ENCODE measurements at places on chromosomes 7 and 10.

DNA sequence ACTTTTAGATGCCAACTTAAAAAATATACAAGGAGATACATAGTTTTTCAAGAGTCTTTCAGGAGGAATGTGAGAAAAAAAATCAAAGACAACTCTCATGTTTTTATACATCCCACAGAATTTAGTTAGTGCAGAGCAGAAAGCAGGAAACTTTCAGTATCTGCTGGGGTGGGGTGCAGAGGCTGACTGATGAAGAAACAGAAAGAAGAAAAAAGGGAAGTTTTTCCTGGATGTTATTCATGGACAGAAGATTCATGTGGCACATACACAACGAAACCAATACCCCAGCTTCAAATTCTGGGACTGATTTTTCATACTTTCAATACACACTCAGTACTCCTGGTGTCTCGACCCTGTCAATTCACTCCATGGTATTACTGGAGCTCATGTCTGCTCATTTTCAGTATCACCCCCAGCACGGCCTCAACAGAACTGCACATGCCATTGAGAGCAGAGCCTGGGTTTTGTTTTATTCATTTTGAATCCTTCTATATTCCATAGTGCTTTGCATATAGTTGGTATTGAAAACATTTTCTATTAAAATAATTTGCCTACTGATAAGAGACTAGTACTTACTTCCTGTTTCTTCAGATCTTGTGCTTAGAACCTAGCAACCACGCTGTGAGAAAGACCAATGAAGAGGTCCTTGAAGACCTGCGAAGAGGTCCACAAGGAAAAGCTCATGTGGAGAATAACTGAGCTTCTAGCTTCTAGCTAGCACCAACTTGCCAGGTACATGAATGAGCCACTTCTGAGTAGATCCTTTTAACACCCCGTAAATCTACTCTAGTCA is 49.0 kb downstream of the NDUFB2 start:
- DNase-seq = no peak

- no peak for DNase-seq
These were observed 9.4 kb downstream of the NUB1 start for GRCh38 chr7:151351027-151351426.

DNA sequence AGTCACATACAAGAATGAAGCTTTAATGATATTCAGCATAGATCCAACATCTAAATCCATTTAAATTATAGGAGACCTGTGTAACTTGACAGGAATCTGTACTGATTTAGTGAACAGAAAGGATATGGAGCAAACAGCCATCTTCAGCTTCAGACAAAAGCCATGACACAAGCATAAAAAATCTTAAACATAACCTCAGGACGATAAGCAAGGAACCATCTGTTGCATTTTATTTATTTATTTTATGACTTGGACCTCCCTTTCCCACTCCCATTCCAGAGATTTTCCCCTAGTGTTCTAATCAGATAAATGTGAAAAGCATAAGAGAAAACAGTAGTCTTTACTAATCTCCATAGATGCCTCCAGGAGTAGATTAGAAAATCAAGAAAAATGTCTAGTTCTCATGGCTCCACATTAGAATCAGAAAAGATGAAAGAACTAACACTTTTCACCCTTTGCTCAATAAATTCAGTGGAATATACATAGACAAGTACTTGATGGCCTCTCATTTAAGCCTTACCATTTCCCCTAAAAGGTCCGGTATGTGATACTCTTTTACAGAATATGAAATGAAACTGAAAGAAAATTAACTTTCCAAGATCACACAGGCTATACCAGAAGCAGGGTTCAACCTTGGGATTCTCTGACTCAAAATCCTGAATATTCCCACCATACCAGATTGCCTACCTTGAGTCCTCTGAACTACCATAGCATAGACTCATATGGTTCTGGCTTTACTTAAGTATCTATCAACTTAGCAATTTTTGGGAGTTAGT is 15.2 kb downstream of the CACNA2D1 start:
- DNase-seq = no peak

GRCh38 chr7:80140388-80140787 is 5.8 kb downstream of the GNAI1 start:
- DNase-seq = no peak

DNA sequence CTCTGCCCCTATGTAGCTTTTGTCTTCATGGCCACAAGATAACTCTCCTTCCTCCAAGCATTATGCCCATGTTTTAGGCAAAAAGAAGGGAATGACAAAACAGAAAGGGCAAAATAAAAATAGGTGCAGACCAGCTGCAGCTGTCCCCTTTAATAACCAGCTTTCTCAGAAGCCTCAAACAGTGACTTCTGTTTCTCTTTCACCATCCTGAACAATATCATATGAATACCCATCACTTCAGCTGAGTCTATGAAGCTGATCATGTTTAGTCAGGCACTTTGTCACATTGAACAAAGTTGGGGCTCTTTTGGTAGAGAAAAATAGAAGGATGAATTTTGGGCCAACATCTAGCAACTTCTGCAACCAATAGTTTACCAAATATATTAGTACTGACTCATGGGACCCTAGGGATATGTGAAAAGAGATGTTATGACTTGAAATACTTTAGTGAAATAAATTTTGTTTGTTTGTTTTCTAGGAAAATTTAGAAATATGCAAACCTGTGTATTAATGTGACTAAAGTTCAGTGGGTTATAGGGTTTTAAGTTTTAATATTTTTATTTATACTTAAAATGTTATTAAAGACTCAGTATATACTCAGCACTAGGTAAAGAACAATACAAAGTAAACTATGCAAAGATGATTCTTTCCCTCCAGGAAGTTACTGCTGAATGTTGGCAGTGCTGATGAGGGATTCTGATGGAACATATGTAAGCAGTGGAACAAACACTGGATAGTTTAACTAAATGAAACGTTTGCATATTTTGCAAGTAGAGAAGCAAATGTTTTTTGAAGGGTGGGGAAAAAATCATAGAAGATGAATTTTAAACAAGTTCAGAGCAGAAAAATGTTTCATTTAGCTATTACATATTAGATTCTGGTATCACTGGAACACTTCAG is 133.7 kb downstream of the FOXP2 start:
- no peak for DNase-seq

DNA sequence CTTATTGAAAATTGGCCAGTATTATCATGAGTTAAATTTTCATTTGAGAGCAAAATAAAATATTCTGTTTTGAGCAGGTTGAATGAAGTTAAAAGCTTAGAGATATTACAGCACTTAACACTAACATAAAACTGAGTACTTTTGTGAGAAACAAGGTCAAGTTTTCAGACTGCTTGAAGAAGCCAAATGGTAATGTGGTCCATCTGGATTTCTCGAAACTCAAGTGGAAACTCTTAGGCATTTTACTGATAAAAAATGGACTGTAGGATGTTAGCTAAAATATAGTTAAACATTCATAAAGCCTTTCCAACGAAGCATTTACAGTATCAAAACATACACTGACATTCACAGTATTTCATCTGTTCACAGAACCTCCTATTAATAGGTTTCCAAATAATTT is 528.1 kb upstream of the SEMA3D start:
- no peak for DNase-seq

DNA sequence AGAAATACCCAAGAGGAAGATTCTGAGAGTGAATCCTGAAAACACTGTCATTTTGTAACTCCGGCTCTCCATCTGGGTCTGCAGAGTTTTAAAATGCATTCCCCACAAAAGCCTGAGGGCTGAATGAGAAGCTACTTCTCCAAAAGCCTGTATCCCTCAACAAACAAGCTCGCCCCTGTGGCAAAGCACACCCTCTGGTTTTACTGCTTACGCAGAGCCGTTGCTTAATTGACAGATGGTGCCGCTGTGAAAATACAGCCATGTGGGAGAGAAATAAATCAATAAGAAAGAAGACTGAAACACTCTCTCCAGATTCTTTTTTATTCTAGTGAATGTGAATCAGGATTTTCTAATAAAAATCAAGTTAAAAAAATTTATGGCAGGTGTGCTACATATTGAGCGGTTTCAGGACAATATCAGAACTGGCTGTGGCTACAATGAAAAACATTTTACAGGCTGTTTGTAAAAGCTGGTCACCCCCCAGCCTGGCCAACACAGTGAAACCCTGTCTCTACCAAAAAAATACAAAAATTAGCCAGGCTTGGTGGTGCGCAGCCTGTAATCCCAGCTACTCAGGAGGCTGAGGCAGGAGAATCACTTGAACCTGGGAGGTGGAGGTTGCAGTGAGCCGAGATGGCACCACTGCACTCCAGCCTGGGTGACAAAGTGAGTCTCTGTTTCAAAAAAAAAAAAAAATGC is 32.5 kb downstream of the C7orf33 start:
- no peak for DNase-seq

DNA sequence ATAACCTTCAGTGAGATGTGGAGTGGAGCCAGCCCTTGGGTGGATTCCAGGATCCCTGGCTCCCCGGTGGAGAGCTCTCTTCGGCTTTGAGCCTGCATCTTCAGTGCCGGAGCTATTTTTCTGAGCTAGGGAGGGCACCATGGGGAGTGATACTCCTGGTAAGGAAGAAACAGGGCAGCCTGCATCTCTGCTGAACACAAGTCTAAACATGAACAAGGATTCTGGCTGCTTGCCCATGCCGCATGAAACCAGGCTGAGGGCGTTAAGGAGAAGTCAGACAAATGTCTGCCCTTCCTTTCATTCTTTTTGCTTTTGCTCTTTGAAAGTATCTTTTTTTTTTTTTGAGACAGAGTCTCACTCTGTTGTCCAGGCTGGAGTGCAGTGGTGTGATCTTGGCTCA is 60.4 kb downstream of the EVX1 start:
- DNase-seq = no peak

GRCh38 chr10:13206546-13207443 is 27.4 kb downstream of the UCMA start:
- no peak for DNase-seq

DNA sequence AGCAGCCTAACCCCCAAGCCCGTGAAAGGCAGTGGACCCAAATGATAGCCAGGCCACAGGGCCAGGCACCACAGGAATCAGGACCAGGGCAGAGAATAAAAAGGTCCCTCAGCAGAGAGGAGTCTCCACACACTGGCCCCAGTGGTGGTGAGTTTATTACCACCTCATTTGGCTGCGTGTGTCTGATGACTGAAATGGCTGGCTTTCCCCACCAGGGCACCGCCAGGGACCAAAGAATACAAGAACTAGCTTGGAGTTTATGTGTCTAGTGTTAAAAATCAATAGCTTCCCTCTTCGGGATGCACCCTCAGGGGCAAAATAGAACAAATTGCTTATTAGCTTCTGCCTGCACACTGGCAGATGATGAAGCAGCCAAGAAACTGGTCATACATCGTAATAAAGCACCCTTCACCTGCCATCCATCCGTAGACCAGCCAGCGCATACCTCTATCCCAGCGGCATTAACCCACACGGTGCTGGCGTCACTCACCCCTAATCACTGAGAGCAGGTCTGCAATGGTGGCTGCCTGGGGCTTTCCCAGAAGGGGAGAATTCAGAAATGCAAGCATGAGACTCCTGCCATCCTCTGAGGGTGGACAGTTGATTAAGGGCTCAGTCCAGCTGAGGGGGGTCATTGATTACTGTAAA is 223.7 kb upstream of the ZMIZ1 start:
- no peak for DNase-seq

Measured in activated CD4-positive, CD25-positive, alpha-beta regulatory T cell (primary cell).